ENCODE measurements at places on chromosomes 6 and 20.

DNA sequence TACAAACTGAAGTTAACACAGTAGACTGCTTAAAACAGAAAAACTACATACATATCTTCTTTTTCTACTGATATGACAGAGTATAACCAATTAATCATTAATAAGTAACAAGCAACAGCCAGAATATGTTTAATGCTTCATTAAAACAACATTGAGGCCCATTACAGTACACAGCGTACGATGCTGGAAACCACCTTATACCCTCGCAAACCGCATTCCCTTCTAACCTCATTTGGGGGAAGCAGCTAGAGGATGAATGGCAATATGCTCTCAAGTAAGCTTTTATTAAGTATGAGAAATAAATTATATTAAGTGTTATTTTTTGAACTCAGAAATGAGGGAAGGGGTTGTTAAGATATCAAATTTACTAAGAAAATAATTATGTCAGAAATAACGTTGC, 142.4 kb downstream of the GMDS start:
- DNase-seq = no peak

DNA sequence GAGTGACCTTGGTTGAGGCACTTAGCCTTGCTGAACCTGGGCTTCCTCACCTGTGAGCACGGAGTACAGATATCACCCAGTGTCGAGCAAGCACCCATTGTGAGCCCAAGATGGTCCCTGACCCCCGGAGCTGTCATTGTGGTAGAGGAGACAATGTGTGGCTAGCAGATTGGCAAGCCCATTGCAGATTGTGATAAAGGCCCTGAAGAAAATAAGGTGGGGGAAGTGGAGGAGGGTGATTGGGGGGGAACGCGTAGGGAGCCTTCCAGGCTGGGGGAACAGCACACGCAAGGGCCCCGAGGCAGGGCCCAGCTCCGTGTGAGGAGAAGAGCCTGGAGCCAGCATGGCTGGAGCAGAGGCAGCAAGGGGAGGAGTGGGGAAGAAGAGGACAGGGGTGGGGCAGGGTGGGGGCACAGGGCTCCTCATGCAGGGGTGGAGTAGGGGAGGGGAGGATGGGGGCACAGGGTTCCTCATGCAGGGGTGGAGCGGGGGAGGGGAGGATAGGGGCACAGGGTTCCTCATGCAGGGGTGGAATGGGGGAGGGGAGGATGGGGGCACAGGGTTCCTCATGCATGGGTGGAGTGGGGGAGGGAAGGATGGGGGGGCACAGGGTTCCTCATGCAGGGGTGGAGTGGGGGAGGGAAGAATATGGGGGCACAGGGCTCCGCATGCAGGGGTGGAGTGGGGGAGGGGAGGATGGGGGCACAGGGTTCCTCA, 7.0 kb downstream of the CEBPB start:
- no peak for DNase-seq

GRCh38 chr6:144013486-144013909, 5.4 kb upstream of the PLAGL1 start:
- peak; percentile 57 for DNase-seq

DNA sequence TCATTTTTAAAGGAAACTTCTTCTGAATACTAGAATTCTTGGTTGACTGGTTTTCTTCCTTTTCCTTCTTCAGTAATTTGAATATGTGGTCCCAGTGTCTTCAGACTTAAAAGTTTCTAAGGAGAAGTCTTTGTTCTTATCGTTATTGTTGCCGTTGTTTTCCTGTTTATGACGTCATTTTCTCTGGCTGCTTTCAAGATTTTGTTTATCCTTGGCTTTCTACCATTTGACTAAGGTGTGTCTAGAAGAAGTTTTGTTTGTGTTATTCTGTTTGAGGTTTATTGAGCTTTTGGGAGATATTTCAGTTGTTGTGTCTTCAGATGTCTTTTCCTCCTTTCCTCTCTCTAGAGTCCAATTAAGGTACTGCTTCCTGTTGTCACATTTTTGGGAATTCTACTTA, 24.5 kb downstream of the CDYL start:
- no peak for DNase-seq

GRCh38 chr6:39543950-39544349, 181.3 kb downstream of the KIF6 start:
- DNase-seq = no peak

- DNase-seq = peak; percentile 62
Observed at GRCh38 chr6:129774697-129775447, 64.9 kb upstream of the ARHGAP18 start.

GRCh38 chr6:124053315-124053714, 249.7 kb downstream of the NKAIN2 start:
- DNase-seq = no peak
